ENCODE measurements at places on chromosomes 5 and 9.

GRCh38 chr5:43216941-43217340, 24.9 kb downstream of the NIM1K start:
- no peak for DNase-seq

- DNase-seq: no peak
These were observed 47.5 kb downstream of the DUSP1 start for GRCh38 chr5:172723508-172723907.

DNA sequence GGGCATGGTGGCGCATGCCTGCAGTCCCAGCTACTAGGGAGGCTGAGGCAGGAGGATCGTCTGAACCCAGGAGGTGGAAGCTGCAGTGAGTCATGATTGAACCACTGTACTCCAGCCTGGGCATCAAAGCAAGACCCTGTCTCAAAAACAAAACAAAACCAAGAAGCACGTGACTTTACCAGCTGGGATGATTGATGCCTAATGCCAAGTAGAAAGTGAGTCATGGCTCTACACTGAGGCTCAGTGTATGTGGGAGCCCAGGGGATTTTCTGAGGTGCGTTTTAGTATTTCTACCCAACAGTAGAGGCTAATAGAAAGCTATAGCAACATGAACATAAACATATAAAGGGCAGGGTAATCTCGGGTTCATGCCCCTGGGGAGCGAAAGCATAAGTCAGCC, 13.9 kb upstream of the BRD3OS start:
- no peak for DNase-seq

DNA sequence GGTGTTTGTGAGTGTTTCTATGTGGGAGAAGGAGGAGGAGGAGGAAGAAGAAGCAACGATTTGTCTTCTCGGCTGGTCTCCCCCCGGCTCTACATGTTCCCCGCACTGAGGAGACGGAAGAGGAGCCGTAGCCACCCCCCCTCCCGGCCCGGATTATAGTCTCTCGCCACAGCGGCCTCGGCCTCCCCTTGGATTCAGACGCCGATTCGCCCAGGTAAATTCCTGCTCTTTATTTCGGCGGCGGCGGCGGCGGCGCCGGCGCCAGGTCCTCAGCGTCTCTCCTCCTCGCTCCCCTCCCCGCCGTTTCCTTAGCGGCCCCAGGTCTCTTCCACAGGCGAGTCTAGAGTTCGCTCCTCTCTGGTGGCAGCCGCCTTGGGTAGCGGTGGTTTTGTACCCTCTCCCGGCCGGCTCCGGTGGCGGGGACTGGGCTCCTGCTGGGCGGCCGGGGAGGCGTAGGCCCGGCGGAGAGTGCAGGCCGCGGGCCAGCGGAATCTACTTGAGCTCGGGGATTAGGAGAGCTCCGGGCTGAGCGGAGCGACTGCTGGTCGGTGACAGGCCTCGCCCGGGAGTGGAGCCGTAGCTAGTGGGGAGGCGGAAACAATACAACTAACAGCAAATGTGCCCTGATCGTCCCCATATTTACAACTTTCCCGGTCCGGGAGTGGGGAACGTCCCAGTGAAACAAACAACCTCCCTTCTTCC, 547 bp downstream of the NIPBL start:
- DNase-seq: peak; percentile 44

DNA sequence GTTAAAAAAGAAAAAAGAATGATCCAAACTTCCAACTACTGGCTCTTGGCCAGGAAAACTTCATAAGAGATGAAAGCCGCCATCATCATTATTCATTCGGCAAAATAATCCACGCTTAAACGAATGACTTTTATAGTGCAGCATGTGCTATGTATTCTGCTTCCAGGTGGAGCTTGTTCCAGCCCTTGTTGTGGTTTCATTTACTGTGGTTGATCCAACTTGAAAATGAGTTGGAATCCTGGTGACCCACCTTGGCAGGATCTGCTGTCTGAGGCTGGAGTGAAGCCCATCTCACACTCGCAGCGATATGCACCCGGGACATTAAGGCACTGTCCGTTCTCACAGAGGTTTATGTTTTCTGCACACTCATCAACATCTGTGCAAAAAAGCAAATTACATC, 209.6 kb downstream of the FBN2 start:
- no peak for DNase-seq

All from activated T-helper 9 cell treated with anti-CD3 and anti-CD28 coated beads, Interleukin-2, amount 50 U/mL, for 16 hours (primary cell).